NCI-H1105 (cell line): ENCODE measurements at places on chromosomes 11 and 22.

DNA sequence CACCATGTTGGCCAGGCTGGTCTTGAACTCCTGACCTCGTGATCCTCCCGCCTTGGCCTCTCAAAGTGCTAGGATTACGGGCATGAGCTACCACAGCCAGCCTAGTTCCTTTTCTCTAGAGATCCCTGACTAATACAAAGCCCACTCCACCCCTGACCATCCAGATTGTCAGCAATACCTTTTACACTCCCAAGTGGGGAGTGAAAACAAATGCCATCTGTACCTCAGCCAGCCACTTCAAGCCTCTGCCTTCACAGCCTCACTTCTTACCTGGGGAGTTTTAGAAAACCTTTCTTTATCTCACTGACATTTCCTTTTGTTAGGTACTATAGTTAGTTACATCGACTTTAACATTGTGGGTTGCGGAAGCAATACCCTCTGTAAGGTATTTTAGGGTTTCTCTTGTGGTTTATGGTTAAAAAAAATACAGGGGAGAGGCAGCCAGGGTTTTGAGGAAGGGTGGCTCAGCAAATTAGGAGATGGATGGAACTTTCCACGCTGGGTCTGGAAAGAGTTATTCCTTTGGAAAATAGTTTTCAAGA is 8.9 kb downstream of the TOM1 start:
- no peak for DNase-seq

DNA sequence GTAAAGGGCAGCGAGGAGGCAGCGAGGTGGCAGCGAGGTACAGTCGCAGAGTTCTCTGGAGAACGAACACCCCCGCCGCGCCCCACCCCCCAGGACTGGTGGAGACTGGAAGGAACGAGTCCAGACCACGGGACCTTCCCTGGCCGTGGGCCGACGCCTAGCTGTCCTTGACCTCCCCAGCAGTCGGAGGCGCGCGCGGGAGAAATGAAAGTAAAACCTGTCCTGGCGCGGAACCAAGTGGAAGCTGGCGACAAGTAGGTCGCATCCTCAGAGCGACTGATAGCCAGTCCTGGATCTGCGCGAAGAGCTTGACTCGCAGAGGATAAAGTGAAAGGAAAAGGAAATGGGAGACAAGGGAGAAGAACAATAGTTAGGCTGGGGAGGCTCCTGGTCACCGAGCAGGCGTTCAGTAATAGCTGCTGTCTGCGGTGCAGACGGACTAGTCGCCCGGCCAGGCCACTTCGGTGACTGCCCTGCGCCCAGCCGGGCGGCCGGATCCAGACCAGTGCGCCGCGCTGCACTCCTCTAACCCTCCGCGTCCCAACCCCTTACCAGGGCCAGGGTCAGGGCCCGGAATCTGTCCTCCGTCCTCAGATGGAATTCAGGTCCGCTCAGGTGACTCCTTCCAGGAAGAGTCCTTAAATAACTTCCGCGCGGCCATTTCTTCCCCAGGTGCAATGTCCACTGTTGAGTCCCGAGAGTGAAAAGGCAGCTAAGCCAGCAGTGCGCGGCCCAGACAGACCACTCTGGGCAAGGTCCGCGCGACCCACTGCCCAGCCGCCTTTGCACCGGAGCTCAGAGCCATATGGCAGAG is 1.9 kb upstream of the ADM start:
- DNase-seq: peak; percentile 58

DNA sequence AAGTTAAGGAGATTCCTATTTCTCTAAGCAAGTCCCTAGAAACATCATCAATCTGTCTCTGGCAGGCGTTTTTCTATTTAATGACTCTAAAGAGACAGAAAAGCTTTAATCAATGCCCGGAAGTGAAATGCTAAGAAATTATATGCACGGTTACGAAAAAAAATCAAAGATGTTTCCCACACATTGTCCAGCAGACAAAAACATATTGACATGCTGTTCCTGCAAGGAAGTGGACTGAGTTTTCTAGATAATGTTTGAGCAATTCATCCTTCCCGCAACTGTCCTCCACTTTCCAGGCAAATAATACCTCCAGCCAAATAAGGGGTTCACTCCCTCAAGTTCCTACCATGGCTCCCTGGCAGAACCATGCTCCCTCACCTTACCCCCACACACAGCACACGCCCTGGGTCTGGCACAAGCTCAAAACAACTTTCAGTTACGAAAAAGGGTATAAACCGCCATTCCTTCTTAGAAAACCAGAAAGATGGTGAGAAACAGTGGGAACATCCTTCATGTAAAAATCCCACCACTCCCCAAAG is 29.6 kb downstream of the GALNT18 start:
- no peak for DNase-seq

- peak; percentile 60 for DNase-seq
Observed at GRCh38 chr11:133052537-133052936, 479.8 kb downstream of the OPCML start.

GRCh38 chr11:8814923-8815240 is 96.1 kb upstream of the AKIP1 start:
- no peak for DNase-seq

DNA sequence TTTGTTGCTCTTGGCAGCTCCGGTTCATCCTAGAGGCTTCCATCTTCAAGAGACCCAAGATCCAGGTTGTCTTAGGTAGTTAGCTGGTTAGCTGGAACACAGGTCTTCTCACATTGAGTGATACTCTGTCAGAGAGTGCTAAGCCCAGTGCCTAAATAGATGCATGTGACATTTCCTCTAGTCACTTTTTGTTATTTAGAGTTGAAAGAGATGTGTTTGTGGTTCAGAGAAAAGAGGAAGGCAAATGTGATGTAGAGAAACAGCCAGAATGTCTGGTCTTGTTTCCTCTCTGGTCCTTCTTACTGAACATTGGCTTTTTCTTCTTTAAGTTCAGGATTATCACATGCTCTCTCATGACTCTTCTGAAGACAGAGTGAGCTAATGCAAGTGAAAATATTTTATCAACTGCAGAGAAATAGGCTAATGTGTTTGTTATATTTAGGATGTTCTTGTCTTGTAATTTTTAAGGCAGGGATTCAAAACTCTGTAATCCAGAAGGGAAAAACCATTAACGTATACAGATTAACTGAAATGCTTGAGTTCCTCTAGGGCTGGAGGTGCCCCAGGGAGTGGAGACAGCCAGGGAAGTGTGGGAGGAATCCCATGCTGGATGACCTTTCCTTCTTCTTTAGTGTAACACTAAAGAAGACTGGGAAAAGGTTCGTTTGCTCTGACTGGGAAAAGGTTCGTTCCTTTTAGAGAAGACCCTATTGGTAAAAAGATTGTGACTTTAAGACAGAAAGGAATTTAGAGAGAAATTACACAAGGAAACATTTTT is 75.4 kb downstream of the SWAP70 start:
- DNase-seq: no peak

DNA sequence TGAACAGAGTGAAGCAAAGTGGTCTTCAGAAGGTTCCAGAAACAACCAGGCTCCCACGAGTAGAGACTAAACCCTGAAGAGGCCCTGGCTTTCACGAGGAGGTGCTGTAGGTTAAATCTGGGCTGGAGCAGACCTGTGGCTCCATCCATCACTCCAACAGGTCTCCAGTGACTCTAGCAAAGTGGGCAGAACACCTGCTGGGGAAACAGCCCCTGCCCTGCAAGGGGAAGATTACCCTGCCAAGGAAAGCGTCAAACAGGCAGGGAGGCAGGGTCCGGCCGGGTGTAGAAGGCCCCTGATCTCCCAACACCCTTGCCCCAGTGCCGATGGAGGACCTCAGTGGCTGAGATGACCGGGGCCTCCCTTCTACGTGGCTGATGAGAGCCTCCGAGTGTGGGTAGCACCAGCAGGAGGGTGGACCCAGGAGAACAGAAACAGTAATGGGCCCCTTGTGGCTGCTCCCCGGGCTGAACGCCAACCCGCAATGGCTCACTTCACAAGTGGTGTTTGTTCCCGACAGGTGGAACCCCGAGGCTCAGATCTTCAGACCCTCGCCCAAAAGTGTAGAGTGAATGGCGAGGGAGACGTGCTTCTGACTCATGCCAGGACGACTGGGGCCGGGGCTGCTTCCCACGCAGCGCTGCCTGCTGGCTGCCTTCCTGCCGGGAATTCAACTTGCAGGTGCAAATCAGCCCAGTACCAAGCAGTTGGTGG is 112.0 kb downstream of the SHANK2 start:
- peak; percentile 85 for DNase-seq

- no peak for DNase-seq
Observed at GRCh38 chr11:126719740-126720139, 280.8 kb downstream of the KIRREL3 start.

- DNase-seq: no peak
Observed at GRCh38 chr11:32597921-32598320, 14.3 kb downstream of the EIF3M start.

- no peak for DNase-seq
Observed at GRCh38 chr11:33445761-33446161, 188.6 kb downstream of the HIPK3 start.

GRCh38 chr11:61777234-61778090 is 14.9 kb downstream of the TMEM258 start:
- DNase-seq: peak; percentile 7

DNA sequence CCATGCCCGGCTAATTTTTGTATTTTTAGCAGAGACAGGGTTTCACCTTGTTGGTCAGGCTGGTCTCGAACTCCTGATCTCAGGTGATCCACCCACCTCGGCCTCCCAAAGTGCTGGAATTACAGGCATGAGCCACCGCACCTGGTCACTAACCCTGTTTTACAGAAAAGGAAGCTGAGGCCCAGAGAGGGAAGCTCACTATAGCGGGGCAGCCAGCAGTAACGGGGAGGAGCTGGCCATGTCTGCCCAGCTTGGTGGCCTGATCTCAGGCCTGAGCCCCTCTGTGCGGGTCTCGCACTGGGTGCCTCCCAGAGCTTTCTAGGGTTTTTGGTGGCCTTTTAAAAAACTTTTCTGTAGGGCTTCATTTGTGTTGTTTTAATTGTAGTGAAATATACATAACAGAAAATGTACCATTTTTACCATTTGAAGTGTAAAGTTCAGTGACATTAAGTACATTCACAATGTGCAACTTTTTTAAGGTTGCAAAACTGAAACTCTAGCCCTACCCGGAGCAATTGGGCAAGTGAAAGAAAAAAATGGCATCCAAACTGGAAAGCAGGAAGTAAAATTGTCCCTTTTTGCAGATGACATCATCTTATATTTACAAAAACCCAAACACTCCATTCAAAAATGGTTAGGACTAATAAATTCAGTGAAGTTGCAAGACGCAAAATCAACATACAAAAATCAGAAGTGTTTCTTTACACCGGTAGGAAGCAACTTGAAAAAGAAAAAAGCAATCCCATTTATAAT is 14.5 kb upstream of the CYTH4 start:
- DNase-seq: no peak

DNA sequence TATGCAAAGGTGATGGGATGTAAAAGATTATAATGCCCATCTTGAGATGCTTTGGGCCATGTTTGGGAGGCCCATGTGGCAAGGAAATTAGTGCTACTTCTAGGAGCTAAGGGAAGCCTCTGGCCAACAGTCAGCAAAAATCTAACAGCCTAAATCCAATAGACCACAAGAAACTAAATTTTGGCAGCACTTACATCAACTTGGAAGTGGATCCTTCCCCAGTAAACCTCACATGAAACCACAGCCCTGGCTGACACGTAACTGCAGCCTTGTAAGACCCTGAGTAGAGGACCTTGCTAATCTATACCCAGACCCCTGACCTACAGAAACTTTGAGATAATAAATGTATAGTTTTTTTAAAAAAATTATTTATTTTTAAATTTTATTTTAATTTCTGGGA is 13.1 kb upstream of the GRK3 start:
- DNase-seq: no peak

- DNase-seq: no peak
Observed at GRCh38 chr22:25883482-25884033, 141.6 kb downstream of the MYO18B start.

DNA sequence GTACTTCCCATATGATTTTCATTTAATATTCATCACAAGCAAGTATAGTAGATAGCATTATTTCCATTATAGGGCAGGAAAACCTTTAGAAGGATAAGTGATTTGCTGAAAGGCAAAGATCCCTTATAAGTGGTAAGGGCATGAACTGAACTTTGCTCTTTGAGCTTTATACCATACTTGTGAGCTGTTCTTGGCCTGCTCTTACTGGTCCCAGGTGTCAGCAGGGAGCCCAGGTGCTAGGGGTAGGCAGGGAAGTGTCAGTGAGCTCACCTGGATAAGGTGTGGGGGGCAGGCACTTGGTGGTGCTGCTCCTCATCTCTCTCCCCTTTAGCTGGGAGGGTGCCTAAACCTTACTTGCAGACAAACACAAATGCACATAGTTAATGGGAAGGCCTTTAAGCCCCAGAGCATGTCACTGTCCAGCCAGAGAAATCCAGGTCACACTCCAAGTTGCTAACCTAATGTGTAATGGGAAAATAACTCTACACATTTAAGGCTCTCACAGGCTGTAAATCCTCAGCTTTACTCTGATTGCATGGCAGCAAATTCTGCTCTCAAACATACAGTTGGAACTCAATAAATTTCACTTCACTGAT is 114.4 kb downstream of the PLEKHA7 start:
- no peak for DNase-seq

DNA sequence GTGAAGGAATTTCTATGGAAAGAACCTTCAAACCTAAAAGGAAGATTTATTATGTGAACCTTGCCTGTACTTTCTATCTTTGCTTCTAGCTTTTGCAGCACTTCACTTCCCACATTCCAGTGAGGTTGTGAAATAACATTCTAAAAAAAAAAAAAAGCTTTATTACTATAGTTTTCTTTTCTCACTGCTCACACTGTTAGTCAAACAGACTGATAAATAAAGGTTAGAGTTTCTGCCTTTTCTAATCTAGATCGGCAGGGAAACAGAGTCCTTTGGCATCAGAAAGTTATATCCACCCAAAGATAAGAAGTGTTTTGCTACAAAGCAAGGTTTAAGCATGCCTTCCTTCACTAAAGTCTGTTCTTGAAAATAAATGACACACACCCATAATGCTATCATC is 2.8 kb downstream of the AAMDC start:
- DNase-seq: no peak

DNA sequence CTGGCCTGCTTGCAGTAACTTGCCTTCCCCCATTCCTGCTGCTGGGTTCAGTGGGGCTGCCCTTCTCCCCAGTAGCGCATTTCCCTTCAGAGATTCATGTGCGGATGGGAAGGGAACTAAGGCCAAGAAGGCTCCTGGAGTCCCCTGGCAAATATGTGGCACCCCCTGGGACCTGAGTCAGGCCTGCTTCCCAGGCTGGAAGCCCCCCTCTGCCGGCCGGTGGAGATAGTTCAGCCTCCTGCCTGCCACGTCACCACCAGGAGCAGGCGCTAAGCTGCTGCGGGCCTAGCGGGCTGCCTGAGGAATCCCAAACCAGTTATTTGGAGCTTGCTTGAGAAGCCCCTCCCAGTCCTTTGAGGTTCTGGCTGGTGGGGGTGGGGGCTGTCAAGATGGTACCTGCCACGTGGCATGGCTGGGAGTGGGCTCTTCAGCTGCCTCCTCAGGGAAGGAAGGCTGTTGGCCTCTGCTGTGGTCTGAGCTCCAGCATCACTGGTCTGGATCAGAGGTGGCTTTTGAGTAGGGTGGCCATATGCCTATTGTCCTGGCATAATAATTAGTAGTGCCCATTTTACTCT is 2.0 kb downstream of the SERPINH1 start:
- no peak for DNase-seq

DNA sequence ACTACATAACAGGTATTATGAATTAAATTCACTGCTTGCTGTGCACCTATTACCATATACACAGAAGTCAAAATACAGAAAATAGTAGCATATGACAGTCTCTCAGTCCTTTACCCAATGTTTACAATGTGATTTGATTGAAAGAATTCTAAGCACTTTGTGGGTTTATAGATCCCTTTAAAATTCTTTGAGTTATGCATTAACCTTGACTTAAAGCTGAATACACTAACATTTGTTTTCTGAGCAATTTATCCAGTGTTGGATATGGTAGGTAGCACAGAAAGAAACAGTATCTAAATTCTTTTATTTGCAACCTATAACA is 230.8 kb upstream of the DDI1 start:
- no peak for DNase-seq

GRCh38 chr11:60222141-60222540 is 20.8 kb downstream of the MS4A4E start:
- no peak for DNase-seq
